NCI-H526 (cell line): ENCODE measurements at places on chromosomes 1 and 21.

- DNase-seq, result peak; percentile 48
These were observed 25.5 kb downstream of the CAPN9 start for GRCh38 chr1:230772457-230773395.

DNA sequence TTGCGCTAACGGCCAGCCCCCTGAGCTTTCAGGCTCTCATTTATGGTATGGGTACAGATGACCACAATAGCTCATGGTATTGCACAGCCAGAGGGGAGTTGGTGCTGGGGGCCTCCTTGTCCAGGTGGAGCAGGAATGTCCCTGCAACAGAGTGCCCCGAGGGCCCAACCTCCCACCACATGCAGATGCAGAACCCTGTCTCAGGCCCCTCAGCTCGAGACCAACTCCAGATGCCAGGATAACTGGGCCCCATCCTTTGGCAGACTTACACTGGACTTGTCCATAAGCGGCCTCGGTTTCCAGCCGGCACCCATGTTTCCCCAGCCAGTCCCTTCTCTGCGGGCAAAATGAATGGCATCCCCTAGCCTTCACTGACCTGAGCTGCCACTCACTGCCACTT is 67.1 kb downstream of the VWA5B1 start:
- no peak for DNase-seq

- no peak for DNase-seq
These were observed 402.1 kb downstream of the SETD4 start for GRCh38 chr21:35658242-35658641.

- no peak for DNase-seq
These were observed 200.0 kb downstream of the AJAP1 start for GRCh38 chr1:4854367-4854766.

GRCh38 chr1:198600906-198601305 is 37.9 kb upstream of the PTPRC start:
- no peak for DNase-seq

GRCh38 chr1:197415221-197415620 is 147.2 kb downstream of the CRB1 start:
- no peak for DNase-seq

- no peak for DNase-seq
These were observed 6.2 kb upstream of the LRRC40 start for GRCh38 chr1:70211541-70211940.
